HTR-8/SVneo (cell line): ENCODE measurements at places on chromosomes 7 and 10.
A peak's percentile ranks its signal among the peaks of the same experiment; 100 is the strongest.

DNA sequence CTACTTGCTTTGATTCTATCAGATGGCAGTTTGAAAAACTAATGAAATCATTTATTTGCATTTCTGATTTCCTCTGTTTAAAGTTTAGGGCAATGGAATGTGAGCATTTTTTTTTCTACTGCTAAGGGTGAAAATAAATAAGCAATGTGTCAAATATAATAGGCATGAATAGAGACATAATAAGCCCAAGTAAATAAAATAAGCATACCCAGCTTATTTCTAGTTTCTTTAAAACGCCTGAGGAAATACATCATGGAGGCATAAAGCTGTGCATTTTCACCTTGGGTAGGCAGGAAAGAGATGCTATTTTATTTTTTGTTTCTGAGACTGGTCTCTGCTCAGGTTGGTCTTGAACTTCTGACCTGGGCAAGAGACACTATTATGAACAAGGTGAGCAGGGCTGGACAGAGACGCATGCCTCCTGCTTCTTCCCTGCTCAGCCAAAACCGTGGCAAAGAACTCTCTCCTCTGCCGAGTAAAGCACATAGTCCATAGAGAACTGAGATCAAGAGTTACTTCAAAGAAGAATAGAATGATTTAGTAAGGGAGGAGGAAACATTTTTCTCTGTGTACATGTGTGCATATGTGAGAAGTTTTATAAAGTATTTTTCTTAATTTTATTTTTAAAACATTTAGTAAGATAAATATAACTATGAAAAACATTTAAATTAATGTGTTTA is 138.1 kb downstream of the GNAI1 start:
- no peak for DNase-seq

DNA sequence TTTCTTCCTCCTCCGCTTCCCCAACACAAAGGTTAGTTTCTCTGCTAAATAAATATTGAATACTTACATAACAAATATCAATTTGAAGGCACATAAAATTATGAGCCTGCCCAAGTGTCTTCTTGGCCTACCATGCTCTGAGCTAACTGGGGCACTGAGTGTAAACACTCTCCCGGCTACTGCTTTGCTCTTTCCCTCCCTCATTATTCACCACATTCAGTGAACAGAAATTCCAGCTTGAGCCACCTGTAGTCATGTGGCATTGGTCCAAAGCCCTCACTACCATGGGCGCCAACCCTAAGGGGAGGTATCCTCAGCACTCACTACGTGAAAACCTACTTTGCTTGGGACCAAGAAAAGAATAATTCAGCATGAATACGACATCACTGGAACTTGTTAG is 409.0 kb downstream of the KCNMA1 start:
- no peak for DNase-seq

DNA sequence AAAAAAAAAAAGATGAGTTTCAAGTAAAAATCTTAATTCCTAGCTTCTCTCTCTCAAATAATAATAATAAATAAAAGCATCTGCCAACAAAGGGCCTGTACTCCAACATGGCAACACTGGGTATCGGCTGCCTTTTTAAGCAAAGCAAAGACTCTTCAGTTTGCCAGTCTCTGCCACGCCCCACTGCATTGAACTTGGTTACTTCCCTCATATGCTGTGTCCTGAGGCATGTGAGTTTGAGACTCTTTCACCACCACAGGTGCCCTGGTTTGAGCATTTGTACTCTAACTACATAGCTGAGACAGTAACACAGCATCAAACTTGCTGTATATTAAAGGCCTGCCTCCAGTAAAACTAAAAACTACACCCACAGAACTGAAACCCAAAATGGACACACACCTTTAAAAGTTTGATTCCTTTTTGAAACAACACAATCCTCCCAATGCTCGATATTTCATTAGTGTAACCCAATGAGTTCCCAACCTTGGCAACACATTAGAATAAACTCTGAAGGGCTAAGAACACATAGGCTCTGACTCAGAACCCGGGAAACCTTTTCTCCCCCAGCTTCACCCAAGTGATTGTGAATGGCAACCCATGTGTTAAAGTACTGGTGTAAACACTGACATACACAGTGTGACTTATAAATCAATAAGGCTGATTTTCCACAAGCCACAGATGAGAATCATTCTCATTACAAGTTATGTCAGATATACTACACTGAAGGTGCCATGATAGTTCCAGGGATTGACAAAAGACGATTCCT is 12.0 kb downstream of the JAZF1 start:
- no peak for DNase-seq

- DNase-seq = no peak
Measured at GRCh38 chr10:14563359-14563940, 211.2 kb downstream of the FAM107B start.

- DNase-seq = no peak
Measured at GRCh38 chr7:156158693-156159092, 346.4 kb upstream of the SHH start.

GRCh38 chr10:128534686-128535085 is 408.5 kb upstream of the MKI67 start:
- no peak for DNase-seq

GRCh38 chr7:28163949-28164348 is 16.6 kb downstream of the JAZF1 start:
- DNase-seq = no peak

DNA sequence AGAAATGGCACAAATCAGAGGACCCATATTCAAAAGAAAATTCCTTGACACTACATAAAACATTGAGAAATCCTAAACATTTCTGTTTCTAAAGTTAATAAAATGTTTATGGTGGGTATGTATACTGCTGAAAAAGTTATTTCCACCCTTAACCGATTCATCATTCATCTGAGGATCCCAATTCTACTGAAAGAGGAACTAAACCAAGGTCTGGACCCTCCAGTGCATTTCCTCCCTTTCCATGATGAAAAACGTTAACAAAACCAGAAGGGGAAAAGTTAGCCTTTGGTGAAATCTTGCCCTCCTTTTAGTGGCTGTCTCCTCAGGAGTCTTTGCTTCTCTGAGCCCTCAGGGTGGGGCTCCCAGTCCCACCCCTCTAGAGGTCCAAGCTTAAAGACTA is 144.5 kb upstream of the ASAH2 start:
- DNase-seq = no peak

GRCh38 chr10:19749185-19749729 is 67.0 kb upstream of the PLXDC2 start:
- DNase-seq = no peak

GRCh38 chr10:70601746-70602145 is 795 bp downstream of the PRF1 start:
- DNase-seq = no peak

- peak; percentile 30 for DNase-seq
Measured at GRCh38 chr7:107725138-107725740, 18.7 kb upstream of the CBLL1 start.

DNA sequence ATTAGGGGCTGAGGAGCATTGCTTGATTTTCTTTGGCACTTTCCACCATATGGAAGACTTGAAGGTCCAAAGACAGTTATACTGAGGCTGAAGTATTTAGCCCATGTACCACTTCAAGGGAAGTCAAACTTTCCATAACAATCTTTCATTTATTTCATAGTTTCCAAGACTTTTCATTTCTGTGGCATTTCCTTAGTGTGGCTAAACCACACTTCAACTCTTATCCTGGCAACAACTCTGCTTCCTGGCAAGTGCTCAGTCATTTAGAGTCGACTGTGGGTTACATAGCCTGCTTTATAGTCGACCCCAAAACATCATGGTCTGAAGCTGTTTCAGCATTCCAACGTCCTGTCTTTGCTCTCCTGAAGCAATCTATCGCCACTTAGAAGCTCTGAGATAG is 343.0 kb upstream of the SEMA3D start:
- DNase-seq = no peak

GRCh38 chr7:122306320-122307227 is 2.0 kb upstream of the FEZF1 start:
- no peak for DNase-seq

- no peak for DNase-seq
Measured at GRCh38 chr10:109960682-109961081, 37.4 kb upstream of the XPNPEP1 start.

DNA sequence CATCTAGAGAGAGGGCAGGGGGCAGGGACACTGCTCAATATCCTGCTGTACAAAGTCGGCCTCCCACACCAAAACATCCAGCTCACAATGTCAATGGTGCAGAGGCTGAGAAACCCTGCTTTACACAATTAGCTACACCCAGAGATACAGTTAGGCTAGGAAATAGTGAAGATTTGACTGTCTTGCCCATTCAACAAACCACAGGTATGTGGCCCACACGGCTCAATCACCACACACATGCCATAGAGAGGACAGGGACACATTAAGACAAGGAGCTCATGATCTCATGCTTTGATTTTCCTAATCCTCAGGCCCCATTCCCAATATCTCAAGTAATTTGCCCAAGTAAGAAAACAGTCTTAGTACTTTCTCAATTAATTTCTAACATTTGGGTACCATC is 110.4 kb downstream of the OSBPL3 start:
- DNase-seq = no peak

- DNase-seq = no peak
Measured at GRCh38 chr10:89891006-89891535, 189.7 kb downstream of the KIF20B start.

DNA sequence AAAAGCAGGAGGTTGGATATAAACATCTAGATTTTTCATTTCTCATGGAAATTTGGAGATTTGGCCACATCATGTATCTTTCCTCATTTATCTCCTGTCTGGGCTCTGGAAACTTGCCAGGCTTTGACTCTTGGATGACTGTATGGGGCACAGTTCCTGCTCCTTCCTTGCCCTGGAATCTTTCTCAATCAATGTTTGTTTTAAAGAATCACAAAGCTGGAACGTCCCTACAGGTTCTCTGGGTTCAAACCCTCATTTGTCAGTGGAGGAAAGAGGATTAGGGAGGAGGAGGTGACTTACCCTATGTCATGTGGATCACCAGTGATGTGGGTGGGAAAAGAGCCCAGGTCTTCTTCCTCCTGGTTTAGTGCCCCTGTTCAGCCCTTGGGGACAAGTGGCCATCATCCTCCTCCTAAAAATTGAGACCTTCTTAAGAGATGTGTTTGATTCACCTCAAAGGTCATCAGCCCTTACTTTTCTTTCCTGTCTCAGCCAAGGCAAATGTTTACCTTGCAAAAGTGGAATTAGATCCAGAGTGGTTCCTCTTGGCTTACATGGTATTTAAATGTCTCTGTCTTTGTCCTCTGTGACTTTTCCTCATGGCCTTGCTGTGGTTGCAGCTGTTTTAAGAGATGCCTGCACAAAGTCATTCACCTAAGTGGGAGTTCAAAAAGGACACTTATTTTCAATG is 38.8 kb upstream of the PDZD8 start:
- DNase-seq = no peak

GRCh38 chr10:30114881-30115625 is 55.7 kb upstream of the JCAD start:
- no peak for DNase-seq

- DNase-seq = no peak
Measured at GRCh38 chr7:98423043-98423442, 22.2 kb upstream of the BAIAP2L1 start.

GRCh38 chr7:883055-884021 is 7.0 kb downstream of the GET4 start:
- no peak for DNase-seq

GRCh38 chr7:98303906-98304305 is 22.4 kb downstream of the BRI3 start:
- no peak for DNase-seq

DNA sequence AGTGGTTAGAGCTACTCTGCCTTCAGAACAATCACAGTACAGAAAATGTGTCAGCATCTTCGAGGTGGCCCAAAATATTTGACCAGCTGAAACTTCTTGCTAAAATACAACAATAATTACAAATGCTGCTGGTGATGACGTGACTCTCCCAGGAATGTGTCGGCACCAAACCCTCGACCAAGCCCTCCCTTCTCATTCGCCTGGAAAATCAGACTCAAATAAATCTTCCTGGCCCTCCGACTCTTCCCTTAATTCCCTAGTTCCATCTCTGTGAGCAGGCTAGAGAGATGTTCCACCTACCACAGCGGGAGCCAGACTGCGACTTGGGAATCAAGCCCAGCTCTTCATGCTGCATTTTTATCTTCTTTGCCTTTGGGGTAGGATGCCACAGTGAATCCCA is 4.1 kb downstream of the PRSS2 start:
- DNase-seq = no peak

GRCh38 chr10:60739558-60739957 is 38.7 kb upstream of the CDK1 start:
- no peak for DNase-seq
